Activated CD4-positive, alpha-beta T cell treated with anti-CD3 and anti-CD28 coated beads, Interleukin-2, amount 50 U/mL, for 24 hours (primary cell): ENCODE measurements at places on chromosomes 11 and 22.

DNA sequence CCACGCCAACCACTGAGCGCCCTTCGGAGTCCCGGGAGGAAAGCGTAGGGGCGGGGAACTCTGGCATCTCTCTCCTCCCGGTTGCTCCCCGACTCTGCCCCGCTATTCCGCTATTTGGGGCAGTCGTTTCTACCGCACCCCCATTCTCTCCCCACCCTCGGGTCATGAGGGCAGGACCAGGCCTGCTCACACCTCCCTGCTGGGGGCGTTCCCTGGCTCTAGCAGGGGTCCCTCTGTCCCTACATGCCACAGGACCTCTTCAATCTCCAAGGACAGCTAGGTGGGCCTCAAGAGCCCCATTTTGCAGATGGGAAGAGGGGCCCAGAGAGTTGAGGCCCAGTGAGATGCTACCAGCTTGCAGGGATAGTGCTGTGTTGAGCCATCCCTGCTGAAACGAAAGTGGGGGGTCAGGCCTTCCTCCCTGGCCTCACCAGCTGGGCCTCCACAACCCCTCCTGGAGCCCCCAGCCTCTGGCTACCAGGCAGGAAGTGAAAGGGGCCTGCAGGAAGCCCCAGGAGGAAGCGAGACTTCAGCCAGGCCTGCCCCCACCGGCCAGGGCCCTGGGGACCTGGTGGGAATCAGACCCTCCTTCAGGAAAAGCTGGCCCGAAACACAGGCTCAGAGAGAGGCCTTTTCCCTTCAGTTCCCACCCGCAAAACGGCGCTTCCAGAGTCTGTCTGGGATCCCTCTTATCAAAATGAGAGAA, 5.5 kb upstream of the SHISA8 start:
- no peak for DNase-seq

DNA sequence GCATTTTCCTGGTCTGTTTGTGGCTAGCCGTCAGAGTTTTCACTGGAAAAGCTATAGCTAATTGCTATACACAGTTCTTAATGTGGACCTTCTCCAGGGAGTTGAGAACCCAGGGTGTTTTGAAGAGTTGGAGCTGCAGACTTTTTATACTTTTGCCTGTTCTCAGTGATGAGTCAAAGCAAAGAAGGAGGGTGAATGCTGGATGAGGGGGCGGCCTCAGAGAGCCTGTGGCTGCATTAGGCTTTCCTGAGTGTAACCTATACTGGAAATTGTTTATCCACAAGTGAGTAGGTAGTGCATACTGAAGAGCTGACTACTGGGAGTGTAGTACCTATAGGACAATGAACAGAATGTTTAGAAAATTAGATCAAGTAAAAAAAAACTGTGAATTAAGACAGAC, 79.7 kb upstream of the HORMAD2 start:
- DNase-seq, result no peak

DNA sequence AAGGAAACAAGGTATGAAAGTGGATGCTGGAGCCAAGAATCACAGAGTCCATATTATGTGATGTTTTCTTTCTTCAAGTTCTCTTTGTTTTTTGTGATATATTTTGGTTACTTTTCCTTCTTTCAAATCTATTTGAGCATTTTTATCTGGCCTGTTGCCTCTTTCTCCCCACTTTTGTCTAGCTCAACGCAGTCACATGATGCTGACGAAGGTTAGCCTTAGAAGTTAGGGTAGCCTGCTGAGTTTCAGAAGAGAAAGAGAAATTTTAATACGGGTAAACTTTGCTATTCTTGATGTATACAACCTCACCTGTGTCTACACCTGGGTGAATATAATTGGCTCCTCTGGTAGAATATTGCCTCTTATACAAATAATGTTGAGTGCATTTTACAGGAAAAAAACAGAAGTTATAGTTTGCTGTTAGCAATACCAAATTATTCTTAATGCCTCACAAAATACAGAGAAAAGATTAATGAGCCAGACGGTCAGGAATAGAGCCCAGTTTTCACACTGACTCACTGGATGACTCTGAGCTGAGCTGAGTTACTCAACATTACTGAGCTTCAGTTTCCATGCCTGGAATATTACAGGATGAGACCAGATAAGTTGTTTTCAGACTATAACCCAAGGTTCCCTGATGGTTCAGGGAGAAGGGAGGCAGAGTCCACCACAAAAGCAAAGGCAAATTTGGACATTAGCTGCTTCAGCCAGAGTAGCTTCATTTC, 161.6 kb upstream of the BDNF start:
- no peak for DNase-seq

DNA sequence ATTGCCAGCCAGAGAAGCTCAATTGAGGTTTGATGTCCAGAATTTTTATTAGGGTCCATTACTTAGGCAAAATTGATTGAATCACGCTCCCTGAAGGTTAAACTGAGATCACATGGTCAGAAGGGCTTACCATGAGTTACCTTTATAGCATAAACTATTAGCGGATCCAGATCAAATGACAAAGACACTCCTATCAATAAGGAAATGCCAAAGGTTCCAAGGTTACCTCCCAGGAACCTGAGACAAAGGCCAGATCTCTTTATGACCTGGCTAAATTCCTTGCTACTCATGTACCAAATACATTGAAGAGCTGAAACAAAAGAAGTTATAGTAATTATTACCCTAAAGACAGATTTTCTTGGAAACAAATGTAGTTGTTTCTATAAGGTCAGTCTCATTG, 27.8 kb upstream of the ANO5 start:
- DNase-seq, result no peak

- no peak for DNase-seq
These were observed 38.0 kb upstream of the PDE2A start for GRCh38 chr11:72712168-72712751.

- no peak for DNase-seq
These were observed 861.4 kb upstream of the RAG2 start for GRCh38 chr11:37459456-37459855.

- DNase-seq, result no peak
These were observed 125.8 kb downstream of the DDX10 start for GRCh38 chr11:108790501-108791299.

GRCh38 chr11:27444801-27445215, 27.8 kb downstream of the LGR4 start:
- no peak for DNase-seq

DNA sequence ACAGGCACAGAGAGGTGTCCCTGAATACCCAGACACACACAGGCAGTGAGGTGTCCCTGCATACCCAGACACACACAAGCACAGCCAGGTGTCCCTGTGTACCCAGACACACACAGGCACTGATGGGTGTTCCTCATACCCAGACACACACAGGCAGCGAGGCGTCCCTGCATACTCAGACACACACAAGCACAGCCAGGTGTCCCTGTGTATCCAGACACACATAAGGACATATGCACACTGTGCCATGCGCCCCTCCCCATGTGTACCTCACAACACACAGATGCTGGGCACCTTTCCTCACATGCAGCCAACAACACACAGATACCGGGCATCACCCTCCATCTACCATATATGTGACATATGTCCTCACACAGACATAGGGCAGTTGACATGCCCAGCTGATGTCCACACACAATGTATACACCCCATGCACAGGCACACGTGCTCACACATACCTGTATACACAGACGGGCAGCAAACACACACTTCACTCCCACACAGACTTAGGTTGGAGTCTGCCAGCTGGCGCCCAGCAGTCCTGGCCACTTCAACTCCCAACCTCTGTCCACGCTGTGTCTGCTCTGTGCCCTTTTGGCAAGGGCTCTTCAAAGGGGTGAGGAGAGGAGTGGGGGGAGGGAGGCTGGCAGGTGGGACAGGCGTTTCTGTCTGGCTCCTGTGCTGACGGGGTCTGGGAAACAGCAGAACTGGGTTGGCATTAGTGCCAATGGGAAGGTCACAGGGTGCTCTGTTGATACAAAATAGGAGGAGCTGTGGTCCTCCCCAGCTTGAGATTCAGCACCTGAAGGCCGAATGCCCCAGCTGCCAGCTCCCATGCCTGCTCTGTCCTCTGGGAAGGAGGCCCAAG, 69.4 kb upstream of the ALX4 start:
- DNase-seq, result no peak

DNA sequence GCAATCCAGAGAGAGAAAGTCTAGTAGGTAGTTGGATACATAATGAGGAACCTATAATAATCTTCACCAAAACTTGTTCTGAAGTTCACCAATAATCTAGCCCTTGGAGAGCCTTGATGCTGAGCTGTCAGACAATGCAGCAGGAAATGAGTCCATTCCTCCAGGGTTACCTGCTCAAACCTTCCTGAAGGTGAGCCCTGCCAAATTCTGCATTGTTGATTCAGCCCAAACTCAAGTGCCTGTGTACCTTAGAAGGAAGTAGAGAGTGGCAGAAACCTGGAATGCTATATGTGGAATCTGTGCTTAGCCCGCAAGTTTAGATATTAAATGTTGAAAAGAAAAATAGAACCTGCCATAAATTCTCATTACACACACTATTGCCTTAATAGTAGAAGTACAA, 77.4 kb upstream of the SPON1 start:
- no peak for DNase-seq

GRCh38 chr11:57100638-57101331, 81.0 kb upstream of the LRRC55 start:
- no peak for DNase-seq

GRCh38 chr11:27013781-27014361, 20.0 kb downstream of the FIBIN start:
- DNase-seq, result no peak

DNA sequence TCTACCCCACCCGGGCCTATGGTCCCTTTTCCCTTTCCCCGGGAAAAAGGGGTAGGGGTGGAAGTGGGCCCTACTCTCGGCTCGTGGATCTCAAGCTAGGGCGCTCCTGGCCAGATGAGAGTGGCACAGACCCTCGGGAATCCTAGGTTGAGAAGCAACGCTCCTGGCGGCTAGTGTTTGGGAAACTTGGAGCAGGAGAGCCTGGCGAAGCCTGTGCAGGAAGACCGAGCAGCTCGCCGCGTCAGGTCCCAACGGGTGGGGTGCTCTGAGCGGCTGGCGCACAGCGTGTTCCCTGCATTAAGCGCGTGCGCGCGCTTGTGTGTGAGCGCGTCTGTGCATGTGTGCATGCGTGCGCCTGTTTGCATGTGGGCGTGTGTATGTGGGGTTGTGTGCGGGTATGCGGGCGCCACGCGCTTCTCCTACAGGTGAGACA, 7.1 kb upstream of the FLI1 start:
- no peak for DNase-seq

DNA sequence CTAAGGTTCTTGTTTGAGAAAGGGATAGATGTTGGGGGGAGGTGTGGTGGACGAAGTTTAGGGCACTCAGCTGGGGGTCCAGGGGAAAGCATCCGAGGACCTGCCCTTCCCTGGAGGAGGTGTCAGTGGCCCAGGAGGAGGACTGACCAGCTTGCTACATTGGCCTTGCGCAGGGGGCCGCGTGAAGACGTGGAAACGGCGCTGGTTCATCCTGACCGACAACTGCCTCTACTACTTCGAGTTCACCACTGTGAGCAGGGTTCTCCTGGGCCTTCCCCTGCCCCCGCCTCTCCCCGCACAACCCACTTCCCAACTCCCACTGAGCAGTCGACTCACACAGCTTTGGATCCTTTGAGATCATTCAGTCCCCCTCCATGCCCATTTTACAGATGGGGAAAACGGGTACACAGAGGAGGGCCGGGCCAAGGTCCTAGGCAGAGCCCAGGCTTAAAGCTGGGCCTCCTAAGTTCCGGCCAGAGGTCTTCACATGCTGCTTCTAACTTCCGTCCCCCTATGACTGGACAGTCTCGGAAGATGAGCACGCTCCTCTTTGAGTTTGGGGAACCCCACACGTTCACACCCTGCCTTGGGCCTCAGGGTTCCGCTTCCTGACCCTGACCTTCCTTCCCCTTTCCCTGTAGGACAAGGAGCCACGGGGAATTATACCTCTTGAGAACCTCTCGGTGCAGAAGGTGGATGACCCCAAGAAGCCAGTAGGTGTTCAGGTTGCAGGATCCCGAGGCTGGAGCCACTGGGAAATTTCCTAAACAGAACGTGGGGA, 28.7 kb downstream of the CYTH4 start:
- no peak for DNase-seq

DNA sequence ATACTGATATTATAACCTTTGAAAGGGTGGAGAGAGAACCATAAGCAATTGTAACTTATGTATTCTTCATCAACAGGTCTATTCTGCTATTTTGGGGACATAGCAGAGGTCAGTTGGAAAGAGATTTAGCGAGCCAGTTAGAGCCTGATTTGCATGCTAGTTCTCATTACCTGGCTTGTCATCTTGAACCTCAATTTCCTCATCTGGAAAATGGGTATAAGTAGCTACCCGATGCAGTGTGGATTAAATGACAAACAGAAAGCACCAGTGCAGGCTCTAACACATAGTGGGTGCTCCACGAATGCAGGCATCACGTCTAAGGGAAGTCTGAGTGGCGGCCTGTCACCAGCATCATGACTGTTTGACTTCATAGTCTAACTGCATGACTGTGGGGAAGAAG, 67.7 kb downstream of the LDLRAD3 start:
- DNase-seq, result no peak

- DNase-seq, result peak; percentile 88
These were observed 41.0 kb upstream of the CD5 start for GRCh38 chr11:61061081-61061826.

DNA sequence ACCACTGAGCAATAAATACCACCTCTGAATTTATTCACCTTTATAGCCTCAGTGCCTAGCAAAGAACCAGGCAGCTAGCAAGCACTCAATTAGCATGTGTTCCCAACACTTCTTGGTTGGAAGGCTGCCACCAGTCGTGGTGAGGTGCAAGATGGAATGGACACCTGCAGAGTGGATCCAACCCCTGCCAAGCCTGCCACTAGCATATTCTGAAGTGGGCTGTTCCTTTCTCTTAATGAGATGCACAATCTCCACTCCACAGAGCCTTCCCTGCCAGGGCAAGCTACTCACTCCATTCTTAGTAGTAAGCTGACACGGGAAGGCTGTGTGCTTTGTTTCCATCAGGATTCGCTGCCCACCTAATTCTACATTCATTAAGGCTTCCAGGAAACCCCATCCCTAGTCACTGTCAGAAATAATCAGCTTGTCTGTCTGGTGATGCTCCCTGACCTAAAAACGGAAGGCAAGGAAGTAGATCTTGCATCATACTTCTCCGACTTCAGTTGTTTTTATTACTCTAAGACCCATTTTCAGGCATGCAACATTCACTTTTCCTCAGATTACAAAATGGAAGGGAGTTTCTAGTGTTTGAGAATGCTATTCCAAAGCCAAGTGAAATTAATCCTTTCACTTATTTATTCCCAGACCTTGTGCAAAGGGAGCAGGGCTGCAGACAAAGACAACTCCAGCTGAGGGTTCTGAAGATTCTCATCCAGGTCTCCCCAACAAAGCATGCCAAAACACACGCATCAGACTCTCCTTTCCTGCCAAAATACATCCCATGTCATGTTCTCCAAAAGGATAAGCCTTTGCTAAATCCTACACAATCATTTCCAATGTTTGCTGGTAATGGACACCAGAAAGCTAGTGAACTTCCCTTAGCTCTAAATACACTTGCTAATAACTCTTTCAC, 128.0 kb downstream of the TENM4 start:
- DNase-seq, result no peak

GRCh38 chr11:66619080-66619554, 2.7 kb downstream of the RBM14 start:
- no peak for DNase-seq

GRCh38 chr11:102986815-102987214, 31.3 kb upstream of the MMP13 start:
- no peak for DNase-seq
